NAMALWA (cell line): ENCODE measurements at places on chromosomes 4 and X.

DNA sequence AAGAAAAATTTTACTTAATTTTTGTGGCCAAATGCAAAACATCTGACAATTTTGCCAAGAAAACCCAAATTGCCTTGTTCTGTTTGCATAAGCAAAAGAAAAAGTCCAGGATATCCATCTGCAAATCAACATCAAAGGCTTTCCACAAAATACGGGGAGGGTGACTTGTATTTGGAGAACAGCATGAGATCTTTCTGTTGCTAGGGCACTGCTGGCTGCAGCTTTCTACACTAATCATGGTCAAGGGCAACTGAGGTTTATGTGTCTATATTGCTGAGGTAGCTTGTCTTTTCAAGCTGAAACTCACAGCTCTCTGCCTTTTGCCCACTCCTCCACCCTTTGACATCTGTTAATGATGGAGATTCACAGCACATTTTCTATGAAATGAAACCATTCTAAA is 389.1 kb downstream of the NKX6-1 start:
- no peak for DNase-seq

DNA sequence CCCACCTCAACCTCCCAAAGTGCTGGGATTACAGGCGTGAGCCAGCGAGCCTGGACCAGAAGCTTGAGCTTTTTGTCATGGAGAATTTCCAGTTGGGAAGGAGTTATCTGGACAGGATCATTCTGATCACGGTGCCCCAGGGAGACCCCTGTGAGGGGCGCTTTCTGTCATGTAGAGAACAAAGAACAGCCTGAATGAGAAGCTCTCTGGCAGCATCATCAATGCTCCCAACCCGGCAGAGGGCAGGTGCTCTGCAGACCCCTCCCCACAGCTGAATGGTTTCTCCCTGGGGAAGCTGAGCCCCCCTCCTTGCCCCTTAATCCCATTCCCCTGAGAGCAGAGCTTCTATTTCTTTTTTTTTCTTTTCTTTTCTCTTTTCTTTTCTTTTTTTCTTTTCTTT is 7.3 kb upstream of the CSF2RA start:
- DNase-seq, result no peak

DNA sequence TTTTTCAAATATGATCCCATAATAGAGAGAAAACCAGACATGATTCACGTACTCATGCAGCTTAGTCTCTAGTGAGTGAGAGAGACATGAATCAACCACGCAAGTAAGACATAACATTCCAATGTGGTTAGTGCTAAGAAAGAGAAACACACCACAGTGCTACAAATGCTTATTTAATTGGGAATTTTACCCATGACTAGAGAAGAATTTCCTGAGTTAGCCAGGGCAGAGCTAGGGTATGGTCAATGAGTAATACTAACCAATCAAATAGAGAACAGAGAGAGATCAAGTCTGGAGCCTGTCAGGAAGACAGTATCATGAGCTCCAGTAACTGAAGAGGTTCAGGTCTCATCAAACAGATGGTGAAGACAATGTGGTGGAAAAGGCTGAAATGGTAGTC is 495.2 kb downstream of the PDGFC start:
- no peak for DNase-seq

- DNase-seq, result no peak
Measured at GRCh38 chr4:10056334-10057022, 35.2 kb upstream of the SLC2A9 start.

GRCh38 chr4:7168106-7168505 is 24.2 kb upstream of the SORCS2 start:
- no peak for DNase-seq

DNA sequence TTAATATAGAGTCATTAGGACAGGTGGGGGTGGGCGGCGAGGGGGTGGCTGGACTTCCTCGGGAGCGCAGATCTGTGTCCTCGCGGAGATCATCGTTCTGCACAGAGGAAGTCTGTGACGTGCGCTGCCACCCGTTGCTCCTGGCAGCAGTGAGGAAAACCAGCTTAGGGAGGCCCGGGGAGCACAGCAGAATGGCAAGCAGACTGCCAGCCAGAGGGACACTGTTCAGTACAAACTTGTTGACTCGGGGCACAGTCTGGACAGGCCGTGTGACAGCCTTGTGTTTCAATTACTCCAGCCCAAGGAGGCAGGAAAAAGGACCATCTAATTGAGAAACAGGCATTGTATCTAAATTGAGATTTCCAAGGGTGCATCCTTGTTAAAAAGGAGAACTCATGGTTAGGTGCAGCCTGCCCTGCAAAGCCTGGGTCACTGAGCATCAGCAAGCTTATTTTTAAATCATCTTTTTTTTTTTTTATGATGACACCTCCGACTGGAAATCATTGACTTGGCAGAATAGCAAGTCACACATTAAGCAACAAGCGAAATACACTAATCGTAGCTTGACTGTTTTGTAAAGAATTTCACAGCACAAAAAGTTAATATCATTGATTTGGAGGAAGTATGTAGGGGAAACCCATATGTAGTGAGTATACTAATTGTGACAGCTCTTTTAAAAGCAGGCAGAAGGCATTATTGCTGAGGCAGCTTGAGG is 512.0 kb upstream of the FAT1 start:
- no peak for DNase-seq

DNA sequence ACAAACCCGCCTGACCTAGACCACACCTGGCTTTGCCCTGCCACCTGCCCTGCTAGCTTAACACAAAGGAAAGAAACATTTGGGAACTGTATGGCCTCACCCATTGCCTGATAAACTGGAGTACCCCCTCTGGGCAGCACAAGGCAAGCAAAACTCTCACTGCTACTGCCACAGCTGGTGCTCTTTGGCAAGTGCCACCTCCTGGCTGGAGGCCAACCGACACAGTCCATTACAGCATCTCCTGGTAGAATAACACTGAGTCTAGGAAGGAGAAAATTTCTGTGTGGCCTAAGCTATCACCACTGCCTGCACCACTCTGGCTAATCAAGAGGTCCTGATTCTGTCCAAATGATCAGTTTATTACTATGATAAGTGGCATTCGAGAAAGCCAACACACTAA is 18.9 kb upstream of the SPANXN3 start:
- DNase-seq, result no peak

- DNase-seq, result no peak
Measured at GRCh38 chrX:154607370-154607769, 11.7 kb downstream of the CTAG1B start.

GRCh38 chr4:143382596-143382995 is 45.9 kb downstream of the GAB1 start:
- peak; percentile 77 for DNase-seq

DNA sequence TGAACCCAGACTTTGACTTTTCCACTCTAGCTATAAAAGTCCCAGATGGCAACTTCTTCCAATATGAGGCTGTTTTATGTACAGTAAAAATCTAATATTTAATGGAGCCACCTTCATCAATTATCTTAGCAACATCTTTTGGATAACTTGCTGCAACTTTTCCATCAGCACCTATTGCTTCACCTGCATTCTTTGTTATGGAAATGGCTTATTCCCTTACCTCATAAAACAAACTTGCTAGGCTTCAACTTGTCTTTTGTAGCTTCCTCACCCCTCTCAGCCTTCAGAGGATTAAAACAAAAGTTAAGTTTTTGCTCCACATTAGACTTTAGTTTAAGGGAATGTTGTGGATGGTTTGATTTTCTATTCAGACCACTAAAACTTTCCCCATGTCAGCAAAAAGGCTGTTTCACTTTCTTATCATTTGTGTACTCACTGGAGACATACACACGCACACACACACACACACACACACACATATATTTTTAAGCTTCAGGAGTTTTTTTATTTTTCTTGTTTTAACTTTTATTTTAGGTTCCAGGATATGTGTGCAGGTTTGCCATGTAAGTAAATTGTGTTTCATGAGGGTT is 1296.1 kb upstream of the PABPC4L start:
- DNase-seq, result no peak

DNA sequence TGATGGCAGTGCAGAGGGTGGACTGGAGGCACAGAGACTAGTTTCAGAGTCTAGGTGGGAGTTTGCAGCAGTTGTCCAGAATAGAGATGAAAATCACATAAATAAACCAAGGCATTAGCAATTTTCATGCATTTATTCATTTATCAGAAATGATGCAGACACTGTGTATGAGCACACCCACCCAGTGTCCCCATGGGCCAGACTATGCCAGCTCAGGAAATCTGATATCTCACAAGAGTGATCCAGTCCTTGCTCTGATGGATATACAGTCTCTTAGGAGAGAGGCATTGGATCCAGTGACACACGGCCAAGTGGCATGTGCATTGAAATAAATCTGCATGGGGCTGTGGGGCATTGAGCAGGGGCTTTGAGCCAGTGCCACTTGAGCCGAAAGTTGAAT is 228.2 kb downstream of the FRMPD4 start:
- no peak for DNase-seq

DNA sequence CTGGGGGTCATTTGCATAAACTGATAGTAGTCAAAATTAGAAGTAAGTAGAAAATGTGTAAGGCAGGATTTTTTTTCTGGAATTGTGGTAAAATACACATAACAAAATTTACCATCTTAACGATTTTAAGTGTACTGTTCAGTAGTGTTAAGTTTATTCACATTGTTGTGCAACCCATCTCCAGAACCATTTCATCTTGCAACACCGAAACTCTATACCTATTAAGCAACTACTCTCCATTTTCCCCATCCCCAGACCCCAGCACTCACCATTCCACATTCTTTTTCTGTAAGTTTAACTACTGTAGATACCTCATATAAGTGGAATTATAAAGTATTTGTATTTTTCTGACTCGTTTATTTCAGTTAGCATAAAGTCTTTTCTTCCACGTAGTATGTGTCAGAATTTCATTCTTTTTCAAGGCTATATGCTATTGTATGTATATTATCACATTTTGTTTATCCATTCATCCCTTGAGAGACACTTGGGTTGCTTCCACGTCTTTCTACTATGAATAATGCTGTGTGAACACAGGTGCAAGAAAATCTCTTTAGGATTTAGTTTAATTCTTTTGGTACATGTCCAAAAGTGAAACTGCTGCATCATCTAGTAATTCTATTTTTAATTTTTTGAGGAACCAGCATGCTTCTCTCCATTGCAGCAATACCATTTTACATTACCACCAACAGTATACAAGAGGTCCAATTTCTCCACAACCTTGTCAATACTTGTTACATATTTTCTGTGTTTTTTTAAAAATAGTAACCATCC is 39.1 kb upstream of the NSUN7 start:
- DNase-seq, result no peak

DNA sequence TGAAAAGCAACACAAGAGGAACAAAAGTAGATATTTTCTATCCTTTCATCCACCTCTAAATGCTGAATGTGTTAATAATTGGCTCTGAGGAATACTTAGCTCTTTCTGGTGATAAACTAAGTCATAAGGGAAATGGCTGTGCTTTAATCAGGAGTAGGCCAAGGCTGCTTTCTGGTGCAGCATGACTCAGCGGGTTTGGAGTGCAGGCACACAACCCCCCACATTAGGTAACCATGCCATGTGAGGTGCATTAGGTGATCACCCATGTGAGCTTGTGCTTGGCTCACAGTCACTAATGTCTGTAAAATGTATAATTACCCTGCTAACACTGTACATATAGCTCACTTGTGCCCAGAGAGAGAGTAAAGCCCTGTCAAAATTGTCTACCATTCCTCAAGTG is 57.2 kb downstream of the USP38 start:
- DNase-seq, result peak; percentile 29

GRCh38 chr4:144712775-144713174 is 66.8 kb downstream of the HHIP start:
- no peak for DNase-seq

- DNase-seq, result no peak
Measured at GRCh38 chrX:139194571-139195280, 335.8 kb upstream of the F9 start.

GRCh38 chrX:47093248-47093647 is 15.0 kb downstream of the RGN start:
- DNase-seq, result peak; percentile 50

- DNase-seq, result no peak
Measured at GRCh38 chrX:136318895-136319597, 18.3 kb downstream of the ADGRG4 start.

DNA sequence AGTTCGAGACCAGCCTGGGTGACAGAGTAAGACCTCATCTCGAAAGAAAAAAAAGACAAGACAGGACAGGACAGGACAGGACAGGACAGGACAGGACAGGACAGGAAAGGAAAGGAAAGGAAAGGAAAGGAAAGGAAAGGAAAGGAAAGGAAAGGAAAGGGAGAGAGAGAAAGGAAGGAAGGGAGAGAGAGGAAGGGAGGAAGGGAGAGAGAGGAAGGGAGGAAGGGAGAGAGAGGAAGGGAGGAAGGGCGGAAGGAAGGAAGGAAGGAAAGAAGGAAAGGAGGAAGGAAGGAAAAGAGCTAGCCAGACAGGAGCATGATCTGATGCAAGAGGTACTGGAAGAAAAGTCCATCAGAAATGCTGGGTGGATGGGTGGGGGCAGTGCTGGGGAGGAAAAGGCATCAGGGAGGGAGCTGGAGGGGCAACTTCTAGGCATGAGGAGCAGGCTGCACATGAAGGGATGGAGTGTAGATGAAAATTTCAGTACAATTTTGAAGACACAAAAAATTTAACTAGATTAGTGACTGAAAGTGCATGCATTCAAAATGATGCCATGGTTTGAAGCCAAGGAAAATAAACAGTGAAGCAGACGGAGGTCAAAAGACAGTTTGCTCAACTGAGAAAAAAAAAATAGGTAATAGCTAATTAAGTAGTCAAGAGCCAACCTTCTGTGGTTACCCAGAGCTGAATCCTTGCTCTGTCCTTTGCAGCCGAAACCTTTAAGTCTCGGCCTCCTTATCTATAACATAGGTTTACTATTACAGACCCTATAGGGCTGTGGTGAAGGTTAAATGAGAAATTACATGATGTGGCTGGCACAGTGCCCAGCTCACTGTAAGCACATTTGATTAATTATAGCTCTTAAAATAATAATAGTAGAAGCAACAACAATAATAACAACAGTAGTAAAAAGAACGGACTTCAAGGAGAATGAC is 59.9 kb downstream of the ZNF827 start:
- no peak for DNase-seq

GRCh38 chr4:142411993-142412392 is 434.1 kb downstream of the INPP4B start:
- DNase-seq, result no peak

DNA sequence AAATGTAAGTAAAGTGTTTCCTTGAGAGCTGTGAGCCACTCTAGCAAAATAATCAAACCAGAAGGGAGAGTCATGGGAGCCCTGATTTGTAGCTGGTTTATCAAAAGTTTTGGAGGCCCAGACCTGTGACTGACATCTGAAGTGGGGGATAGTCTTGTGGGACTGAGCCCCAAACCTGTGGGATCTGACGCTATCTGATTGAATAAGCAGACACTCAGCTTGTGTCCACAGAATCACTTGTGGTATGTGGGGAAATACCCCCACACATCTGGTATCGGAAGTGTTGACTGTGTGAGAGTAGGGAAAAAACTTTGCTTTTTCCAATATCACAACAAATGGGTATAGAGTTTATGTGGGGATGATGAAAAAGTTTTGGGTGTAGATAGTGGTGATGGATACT is 35.4 kb downstream of the FUNDC1 start:
- no peak for DNase-seq
